Stimulated activated CD8-positive, alpha-beta memory T cell treated with anti-CD3 and anti-CD28 coated beads, Interleukin-7, amount 100 ng/mL, for 24 hours (primary cell): ENCODE measurements at places on chromosomes 13 and 19.

GRCh38 chr13:97257228-97257755 lies 35.2 kb downstream of the MBNL2 start:
- no peak for DNase-seq

- no peak for DNase-seq
Measured at GRCh38 chr19:13884726-13885591, 8.0 kb downstream of the NANOS3 start.

DNA sequence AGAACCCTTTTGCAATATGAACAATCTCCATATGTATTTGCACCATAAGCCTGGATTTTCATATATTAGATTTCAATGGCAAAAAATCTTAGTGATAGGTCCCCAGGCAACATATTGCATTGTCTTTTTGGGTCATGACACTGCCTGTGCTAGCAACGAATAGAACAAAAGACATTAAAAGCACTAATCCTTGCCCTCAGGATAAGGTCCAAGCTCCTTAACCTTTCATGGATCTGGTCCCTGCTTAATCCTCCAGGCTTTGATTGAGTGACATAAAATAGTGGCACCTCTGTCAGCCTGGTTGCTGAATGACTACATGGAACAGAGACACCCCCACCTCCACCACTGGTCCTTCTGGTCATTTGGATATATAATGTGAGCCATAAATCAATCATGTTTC lies 134.4 kb downstream of the RBM26 start:
- no peak for DNase-seq

GRCh38 chr13:45826731-45827130 lies 24.8 kb downstream of the SIAH3 start:
- DNase-seq, result no peak

DNA sequence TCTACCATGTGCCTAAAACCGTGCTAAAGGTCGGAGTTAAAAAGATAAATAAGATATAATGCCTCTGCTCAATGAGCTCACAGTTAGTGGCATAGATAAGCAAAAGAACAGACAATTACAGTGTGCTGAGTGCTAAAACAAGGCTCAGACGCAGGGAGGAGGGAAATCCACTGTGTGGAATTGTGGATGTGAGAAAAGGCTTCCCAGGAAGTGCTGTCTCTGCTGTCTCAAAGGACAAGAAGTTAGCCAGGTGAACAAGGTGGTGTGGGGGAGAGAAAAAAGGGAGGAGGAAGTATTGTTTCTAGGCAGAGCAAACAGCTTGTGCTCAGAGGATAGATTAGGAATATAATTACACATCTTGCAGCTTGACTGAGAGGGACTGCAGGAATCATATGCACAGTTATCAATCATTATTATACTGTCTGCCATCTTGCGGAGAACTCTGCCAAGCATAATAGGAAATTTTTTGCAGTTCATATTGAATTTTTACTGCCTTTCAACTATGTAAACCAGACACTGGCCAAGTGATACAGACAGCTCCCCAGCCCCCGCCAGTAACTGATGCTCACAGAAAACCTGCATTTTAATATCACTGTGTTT lies 9.3 kb downstream of the C13orf42 start:
- DNase-seq, result no peak
